CD4-positive, alpha-beta T cell treated with Interleukin-15 for 1 hour (primary cell): ENCODE measurements at places on chromosomes 7 and 10.

DNA sequence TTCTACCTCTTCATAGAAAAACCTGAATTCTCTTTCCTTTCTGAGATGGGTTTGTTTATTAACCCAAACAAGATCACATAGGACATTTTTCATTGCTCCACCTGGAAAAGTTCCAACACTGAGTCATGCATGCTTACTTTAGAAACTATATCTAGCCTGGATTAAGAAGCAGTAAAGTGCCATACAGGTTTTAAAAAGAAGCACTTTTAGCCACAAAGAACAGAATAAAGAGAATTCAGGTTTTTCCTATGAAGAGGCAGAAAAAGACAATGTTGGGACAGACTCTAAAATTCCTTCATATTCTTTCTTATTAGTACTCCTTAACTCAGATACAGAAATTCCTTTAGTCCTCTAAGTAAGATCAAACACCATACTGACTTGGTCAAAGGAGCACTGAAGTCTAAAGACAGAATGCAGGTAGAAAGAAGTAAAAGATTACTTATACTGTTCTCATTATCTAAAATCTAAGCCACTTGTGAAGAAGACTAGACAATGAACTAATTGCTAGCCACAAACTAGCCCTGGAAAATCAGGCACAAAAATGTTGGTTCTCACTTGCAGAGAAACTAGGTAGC, 241.3 kb downstream of the ANK3 start:
- no peak for DNase-seq

DNA sequence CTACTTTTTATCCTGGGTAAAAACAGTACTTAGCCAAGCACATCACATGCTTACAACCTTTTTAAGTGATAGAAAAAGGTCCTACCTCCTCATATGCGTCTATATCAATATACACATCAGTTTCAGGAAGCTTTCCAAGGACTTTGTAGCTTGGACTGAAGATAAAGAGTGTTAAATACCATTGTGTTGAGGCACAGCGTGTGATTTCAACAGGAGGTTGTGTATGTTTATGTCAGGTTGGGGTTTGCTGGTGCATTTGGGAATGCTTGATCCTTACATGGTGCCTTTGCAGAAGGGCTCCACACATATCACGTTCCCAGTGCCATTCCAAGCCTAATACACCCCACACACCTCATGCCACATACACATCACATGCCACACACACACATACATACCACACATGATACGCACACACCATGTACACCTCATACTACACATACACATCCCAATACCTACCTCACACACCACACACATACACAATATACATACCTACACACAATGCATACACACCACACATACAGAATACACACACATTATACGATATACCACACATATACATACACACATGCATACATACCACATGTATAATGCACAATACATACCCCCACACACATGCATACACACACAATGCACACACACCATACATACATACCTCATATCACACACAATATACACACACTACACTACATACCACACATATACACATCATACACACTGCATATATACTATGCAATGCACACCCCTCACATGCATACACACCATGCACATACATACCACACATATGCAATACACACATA, 33.1 kb downstream of the PSMC2 start:
- DNase-seq, result no peak

GRCh38 chr7:84113286-84113685, 81.3 kb downstream of the SEMA3A start:
- no peak for DNase-seq

- DNase-seq, result peak; percentile 14
These were observed 48.8 kb downstream of the GOLGA7B start for GRCh38 chr10:97898429-97898828.

DNA sequence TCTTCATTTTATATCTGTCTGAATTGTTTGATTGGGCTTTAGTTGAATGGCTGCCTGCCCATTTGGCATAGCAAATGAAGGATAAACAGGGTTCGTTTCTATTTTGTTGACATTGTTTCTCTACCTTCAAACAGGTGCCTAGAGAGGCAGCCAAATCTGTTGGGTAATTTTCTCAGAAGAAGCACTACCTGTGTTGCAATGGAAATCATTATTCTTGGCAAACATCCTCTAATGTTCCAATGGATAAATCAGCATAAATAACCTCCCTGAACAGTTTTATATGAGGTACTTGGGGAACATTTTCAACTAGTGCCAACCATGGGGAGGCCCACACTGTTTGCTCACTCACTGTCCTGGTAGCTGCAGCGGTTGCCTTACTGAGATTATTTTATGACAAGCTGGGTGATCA, 64.4 kb upstream of the PLPP4 start:
- DNase-seq, result no peak
